ENCODE measurements at places on chromosomes 12 and 14. TPM values are rescaled to one million over a fixed set of nuclear protein-coding genes. Genes with fewer than 3 reads are reported as not detected.

GRCh38 chr12:121733849-121734248, 21.3 kb downstream of the TMEM120B start:
- DNase-seq: no peak

DNA sequence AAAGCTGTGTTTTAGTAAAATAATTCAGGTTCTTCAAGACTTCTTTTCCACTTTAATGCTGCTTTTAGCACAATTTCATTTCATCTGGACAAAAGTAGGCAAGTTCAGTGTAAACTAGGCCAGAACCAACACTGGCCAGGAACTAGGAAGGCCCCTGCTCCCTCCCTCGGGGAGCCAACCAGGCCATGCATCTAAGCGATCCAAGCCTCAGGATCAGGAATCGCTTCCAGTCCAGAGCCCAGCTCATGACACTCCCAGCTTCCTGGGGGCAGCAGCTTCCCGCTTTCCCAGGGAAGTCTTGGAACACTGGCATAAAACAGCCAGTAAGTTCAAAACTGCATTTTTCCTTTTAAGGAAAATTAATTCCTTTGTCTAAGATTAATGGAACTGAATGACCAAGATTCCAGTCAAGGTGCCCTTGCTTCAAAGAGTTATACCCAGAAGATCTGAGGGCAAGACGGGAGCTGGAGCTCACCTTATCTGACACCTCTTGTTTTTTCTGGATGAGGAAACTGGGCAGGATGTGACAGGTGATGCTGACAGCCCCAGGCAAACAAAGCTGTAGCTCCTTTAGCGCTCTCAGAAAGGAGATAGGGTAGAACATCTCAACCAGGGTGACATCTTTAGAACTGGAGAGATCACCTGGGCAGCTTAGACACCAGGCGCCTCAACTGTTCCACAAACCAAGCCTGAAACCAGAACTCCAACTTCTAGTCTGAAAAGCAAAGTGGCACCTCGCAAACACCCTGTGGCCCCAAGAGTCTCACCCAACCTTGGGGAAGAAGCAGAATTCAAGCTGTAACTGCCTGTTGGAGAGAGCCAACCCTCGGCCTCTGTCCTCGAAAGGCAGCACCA, 61.4 kb upstream of the PNMA1 start:
- DNase-seq: no peak

- peak; percentile 65 for DNase-seq
Measured at GRCh38 chr14:65421201-65421981, 8.9 kb downstream of the FUT8 start.

- no peak for DNase-seq
Measured at GRCh38 chr14:101844751-101845150, 83.2 kb downstream of the PPP2R5C start.

DNA sequence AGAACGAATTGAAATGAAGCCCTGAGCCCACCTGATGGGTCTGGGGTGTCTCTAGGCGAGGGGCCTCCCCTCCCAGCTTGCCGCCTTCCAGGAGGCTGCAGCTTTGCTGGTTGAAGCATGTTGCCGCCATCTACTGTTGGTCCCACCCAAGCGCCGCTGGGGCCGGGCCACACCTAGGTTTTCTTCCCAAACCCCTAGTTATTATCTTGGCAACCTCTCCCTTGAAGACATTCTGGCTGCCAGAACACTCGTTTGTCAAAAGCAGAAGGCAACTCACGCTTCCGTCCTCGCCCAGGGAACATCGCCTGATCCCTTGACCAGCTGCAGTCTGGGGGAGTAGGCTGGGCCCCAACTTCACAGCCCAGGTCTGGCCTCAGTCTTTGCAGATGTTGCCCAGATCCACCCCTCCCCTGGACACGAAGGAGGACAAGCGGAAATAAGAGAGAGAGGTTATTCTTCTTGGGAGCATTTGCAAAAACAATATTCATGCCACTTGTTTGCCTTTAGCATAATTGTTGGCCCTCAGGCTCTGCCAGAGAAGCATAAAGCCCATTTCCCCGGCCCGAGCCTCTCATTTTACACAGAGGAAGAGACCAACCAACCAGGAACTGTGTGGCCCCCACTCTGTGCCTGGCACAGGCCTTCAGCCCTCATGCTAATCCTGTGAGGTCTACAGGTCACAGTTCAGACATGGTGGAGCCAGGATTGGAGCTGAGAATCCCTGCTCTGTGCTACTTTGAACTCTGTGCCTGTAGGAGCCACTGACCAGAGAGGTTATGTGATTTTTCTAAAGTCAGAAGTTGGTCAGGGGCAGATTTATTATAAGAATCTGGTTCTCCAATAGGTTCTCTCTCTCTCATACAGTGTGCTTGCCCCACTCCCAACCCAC, 6.8 kb downstream of the EMP1 start:
- DNase-seq: peak; percentile 88

- no peak for DNase-seq
Measured at GRCh38 chr12:66365718-66366490, 63.6 kb downstream of the HELB start.

The FRS2 gene
- 67.0 TPM for total RNA-seq
